Cardiac septum (tissue), 1 donor: ENCODE measurements at places on chromosomes 5 and 9. TPM values are rescaled to one million over a fixed set of nuclear protein-coding genes. Genes with fewer than 3 reads are reported as not detected.

- no peak for DNase-seq
These were observed 23.5 kb upstream of the SUSD1 start for GRCh38 chr9:112198646-112199045.

DNA sequence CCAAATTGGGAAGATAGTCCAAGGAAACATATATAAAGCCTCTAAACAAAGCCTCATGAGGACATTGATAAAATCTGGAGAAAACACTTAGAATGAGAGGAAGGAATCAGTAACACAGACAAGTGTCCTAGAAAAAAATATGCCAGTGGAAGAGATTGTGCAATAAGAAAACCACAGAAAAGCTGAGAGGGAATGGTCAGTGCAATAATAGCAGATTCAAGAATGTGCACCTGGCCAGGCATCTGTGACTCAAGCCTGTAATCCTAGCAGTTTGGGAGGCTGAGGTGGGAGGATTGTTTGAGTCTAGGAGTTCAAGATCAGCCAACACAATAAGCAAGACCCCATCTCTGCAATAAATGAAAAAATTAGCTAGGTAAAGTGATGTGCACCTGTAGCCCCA, 691.2 kb upstream of the CDH6 start:
- DNase-seq, result no peak

GZMA gene
- 0.65 TPM for total RNA-seq

- no peak for DNase-seq
These were observed 94.0 kb downstream of the SMARCA2 start for GRCh38 chr9:2109069-2109650.

RORB gene
- 0.73 TPM for total RNA-seq

GRCh38 chr5:39948867-39949468, 524.2 kb upstream of the DAB2 start:
- DNase-seq, result no peak

ARHGEF37 gene
- 15.8 TPM for total RNA-seq
